ENCODE measurements at places on chromosomes 6 and 20.

- no peak for DNase-seq
These were observed 207.3 kb downstream of the OTOR start for GRCh38 chr20:16955462-16955861.

GRCh38 chr20:48467622-48468021 is 360.2 kb downstream of the PREX1 start:
- no peak for DNase-seq

DNA sequence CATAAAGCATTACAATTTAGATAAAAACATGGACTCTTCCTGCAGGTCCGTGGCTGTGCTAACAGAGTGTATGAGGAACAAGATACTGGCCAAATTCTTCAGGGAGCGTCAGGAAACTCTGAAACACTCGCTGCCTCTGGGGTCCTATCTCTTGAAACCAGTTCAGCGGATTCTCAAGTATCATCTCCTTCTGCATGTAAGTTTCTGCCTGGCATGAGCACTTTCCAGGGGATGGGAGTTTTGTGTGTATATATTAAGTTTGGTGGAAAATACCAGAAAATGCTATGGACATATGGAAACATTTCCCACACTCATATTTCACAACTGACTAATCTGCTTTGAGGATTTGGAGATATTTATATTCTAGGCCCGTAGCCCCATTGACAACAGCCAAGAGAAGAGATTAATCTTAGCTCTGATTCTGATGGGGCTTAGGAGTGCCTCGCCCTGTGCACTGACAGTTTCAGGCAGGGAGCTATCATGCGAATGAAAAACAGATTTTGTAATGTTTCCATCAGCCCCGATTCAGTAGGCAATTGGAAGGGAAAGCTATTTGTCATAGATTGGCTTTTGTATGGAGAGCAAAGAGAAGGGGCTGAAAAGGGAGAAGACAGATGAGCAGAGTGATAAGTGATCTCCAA is 64.7 kb upstream of the MTHFD1L start:
- no peak for DNase-seq

DNA sequence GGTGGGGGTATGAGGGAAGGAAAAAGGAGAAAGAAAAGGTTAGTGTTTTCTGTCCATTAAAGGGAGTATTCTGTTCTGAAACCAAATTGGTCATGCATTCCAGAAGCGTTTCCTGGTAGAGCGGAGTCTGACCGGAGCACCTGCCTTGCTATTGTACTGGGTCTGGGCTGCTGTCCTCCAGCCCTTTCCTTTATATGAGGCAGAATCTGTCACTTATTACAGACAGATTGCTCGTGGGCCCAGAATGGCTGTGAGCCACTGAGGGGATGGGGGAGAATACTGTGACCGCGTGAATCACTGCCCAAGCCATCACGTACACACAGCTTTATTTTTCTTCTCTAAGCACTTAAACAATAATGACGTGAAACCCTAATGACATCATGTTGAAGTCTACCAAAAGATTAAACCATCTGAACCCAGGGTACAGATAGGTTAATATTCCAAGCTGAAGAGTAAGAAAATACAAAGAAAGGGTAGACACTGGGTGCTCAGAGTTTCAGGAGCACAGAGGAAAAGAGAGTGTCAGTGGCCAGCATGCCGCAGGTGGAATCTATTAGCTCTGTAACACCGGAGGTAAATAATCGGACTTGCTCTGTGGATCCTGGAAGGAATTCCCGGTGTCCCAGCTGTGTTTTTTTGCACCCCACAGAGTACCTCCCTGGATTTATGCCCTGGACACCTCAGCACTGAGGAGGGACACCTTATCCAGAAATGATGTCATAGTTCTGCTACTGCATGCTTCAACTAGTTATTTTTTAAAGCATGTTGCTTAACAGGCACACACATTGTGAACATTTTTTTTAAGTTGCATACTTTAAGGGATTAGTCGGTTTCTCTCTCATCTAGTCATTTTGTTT is 573.3 kb downstream of the PKHD1 start:
- peak; percentile 84 for DNase-seq

DNA sequence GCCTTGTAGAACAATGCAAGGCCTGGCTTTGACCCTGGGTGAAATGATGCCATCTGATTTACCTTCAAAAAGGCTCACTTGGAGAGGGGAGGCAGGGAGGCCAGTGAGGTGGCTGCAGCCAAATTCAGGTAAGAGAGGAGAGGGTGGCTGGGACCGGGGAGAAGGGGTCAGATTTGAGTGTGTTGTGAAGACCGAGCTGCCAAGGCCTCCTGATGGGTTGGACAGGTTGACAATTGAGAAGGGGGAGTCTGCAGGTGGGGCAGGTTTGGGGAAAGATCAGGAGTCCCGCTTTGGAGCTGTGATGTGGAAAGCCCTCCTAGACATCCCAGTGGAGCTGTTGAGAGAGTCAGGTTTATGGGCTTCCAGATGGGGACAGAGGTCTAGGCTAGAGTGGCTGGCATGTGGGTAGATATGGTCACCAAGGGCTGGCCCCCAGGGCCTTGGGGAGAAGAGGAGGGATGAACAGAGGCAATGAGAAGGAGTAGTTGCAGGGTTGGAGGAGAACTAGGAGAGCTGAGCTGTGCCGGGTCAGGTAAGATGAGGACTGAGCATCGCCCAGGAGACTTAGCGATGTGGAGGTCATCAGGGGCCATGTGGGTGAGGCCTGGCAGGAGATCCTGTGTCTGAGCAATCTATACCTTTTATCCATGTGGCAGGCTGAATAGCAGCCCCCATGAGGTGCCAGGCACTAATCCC is 70.5 kb upstream of the TOX2 start:
- DNase-seq: no peak

DNA sequence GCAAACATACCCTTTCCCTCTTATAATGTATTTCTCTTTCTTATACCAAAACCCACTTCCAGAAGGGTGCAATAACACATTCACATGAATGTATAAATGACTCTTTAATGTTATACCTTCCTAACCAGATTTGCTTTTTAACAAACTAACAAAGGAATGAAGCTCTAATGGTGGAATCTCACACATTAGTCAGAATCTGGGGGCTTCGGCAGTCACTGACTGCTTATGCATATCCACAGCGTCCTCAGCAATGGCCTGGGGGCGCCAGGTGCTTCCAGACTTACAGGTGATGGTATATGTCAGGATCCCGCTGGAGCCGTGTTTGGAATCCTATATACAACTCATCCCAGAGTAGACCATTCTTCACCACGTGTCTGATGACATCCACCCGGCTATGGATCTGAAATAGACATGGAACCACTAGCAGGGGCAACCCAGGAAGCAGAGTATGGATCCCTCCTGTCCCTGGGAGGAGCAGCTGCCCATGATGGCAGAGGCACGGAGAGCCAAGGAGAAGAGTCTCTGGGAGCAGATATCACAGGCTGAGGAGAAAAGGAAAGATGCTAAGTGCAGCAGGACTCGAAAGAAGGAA is 150.8 kb upstream of the RIPOR2 start:
- DNase-seq: peak; percentile 18

- no peak for DNase-seq
These were observed 31.0 kb upstream of the PSMF1 start for GRCh38 chr20:1087311-1087905.

DNA sequence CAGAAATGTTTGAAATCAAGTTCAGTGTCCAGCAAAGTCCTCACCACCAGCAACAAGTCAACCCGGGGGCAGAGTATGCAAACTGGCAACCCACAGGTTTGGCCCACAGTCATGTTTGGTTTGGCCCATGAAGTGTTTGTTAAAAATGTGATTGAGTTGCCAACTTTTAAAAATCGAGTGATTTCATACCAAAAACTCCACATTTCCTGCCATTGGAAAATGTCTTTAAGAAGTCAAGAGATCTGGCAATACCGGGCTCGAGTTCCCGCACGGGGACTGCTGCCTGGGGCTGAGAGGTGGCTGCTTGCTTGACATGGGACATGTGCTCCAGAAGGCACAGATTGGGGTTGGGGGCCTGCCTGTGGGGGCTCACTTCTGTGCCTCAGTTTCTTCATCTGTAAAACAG is 36.1 kb downstream of the PREX1 start:
- DNase-seq: peak; percentile 16

DNA sequence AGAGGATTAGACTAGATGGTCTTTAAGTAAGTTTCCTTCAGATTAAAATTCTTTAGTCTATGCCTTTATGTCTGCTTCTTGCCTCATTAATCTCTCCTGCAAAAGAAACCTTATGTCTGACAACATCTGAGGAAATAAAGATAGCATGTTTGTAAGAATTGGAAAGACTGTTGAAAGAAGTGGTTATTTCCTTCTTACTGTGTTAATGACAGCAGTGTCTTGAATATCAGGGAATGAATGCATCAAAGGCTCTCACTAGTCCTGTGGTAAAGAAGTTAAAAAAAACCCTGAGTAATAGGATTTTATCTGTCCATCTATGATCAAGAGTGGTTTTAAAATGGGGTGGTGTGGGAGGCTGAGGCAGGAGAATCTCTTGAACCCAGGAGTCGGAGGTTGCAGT is 302.0 kb downstream of the PRL start:
- DNase-seq: no peak

- no peak for DNase-seq
These were observed 112.0 kb upstream of the CITED2 start for GRCh38 chr6:139486476-139486799.

- DNase-seq: no peak
These were observed 272.0 kb downstream of the PACRG start for GRCh38 chr6:162999575-163000285.

GRCh38 chr20:2922957-2923356 is 49.7 kb downstream of the PTPRA start:
- no peak for DNase-seq

DNA sequence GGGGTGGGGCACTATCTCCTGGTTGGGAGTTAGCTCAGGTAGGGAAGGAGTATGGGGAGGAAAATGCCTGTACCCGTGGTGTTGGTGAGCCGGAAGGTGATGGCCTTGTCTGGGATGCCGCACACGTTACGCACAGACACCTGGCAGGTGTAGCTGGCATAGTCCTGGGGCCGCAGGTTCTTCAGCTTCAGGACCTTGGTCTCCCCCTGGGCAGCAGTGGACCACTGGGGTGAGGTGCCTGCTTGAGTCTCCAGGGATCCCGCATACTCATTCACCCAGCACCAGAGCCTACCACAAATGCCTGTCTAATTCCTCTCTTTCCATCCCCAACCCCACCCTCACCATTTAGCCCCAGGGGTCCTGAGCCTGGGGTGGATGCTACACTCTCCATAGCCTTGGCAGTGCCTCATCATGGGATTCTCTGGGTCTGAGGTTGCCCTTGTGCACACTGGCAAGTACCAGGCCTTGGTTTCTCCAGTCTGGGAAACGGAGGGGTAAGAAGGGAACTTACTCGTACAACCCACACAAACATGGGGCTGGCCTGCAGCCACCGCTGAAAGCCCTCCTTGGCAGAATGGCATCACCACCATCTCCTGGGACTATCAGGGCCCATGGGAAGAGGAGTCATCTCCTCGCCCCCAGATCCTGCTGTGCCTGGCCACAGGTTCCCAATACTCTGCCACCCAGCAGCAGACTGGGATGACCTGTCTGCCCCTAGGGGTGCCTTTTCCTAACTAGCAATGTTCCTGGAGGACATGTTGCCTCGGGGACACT is 42.8 kb downstream of the MDGA1 start:
- no peak for DNase-seq

- peak; percentile 16 for DNase-seq
These were observed 263.0 kb downstream of the ZNF217 start for GRCh38 chr20:53330601-53331140.

DNA sequence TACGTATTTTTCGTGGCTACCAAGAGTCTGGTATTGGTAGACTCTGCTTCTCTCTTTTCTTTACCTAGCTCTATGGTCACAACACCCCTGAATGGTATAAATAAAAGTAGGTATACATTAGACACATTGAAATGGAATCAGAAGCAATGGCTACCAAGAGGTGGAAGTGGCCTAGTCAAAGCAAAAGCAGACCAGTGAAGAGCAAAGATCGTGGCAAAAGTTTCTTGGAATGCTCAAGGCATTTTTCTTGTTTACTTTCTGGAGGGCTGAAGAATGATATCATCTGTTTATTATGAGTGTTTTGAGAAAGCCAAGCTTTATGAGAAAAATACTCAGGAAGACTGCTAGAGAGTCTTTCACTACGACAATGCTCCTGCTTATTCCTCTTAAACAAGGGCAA is 28.6 kb upstream of the MOCS1 start:
- DNase-seq: no peak

GRCh38 chr6:73727114-73727513 is 31.1 kb downstream of the CD109 start:
- DNase-seq: no peak

- DNase-seq: peak; percentile 94
These were observed 18.0 kb downstream of the TUBB2A start for GRCh38 chr6:3139090-3139903.

- DNase-seq: no peak
These were observed 173.7 kb upstream of the ZNF217 start for GRCh38 chr20:53767206-53767930.

DNA sequence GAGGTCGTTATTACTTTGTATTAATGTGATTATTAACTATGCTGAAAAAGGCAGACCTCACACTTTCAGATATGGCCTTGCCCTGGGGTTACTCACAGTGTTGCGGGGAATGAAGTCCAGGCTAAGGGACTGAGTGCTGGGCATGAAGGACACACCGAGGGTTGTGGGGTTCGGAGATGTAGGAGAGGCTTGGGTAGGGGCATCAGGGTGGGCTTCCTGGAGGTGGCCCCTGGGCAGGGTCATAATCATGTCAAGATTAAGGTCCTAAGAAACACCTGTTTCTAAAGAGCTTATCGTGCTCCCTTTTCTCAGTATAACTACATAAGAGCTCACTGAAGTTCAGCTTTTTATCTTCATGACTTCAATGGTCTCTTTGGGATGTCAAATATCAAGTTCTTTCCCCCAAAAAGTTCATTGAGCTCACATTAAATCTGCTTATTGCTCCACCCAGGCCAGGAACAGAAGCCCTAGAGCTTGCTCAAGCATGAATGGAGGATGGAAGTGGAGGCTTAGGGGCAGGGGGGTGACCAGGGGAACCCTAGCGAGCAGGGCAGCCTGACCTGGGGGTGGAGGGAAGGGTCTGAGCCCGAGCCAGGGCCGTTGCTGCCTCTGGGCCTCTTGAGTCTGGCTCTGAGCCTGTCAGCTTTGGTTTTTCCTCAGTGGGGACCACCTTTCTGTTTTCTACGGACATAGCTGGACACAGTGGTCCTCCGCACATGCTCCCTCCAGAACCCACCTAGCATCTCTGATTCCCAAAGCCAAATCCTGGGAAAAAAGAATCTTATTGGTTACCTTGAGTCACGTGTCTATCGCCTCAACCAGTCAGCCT is 37.3 kb upstream of the TGM2 start:
- DNase-seq: no peak

DNA sequence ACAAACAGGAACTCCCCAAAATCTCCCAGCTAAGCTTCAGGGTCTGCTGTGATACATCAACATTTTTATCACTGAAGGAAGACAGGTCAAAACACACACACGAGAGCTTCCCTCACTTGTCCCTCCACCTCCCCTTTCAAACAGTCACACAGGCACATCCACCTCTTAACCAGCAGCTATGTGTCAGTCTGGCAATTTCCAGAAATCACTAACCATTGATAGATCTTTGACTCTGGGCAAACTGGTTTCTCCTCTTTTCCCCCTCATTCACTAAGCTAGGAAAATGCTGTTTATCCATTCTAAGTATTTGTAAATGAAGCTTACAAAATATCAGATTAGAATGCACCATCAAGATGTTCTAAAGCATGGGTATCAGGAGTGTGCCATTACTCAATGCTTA is 87.8 kb downstream of the DCDC2 start:
- no peak for DNase-seq

Data from NCI-H69 (cell line).